Activated naive CD4-positive, alpha-beta T cell treated with anti-CD3 and anti-CD28 coated beads, Interleukin-2, amount 50 U/mL, for 72 hours (primary cell): ENCODE measurements at places on chromosomes 6 and 20. TPM values are rescaled to one million over a fixed set of nuclear protein-coding genes. Genes with fewer than 3 reads are reported as not detected.

CST7 gene
- 29.8 TPM for total RNA-seq

L3MBTL1 gene
- 9.1 TPM for total RNA-seq

PRL gene
- not detected for total RNA-seq

DST gene
- total RNA-seq: 10.9 TPM

- DNase-seq: no peak
These were observed 2.4 kb downstream of the PCSK2 start for GRCh38 chr20:17229256-17229655.

- DNase-seq: no peak
These were observed 139.5 kb upstream of the TCF21 start for GRCh38 chr6:133749427-133749826.

DNA sequence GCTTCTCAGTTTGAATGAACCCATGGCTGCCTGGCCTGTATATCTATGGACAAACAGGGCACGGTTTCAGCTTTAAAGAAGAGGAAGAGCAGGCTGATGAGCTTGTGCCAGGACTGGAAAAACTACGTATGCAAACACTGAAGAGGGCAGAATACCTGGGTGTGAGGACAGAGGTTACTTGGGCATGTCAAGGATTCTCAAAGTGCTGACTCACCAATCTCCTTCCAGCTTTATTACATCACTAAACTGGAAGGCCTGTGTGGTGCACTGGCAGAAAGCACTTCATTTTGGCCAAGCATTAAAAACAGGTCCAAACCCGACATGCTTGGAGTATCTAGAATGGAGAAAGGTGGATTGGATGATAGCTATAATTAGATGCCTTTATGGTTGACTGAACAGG is 95.2 kb downstream of the GMPR start:
- no peak for DNase-seq

GRCh38 chr6:45850378-45851033 is 165.2 kb downstream of the CLIC5 start:
- no peak for DNase-seq

GRCh38 chr20:24783631-24784492 is 165.2 kb upstream of the CST7 start:
- DNase-seq: no peak

GRCh38 chr6:108585921-108586536 is 25.3 kb downstream of the FOXO3 start:
- DNase-seq: no peak

GRCh38 chr20:61502433-61502832 is 250.4 kb downstream of the CDH4 start:
- no peak for DNase-seq
